DMS53 (cell line): ENCODE measurements at places on chromosomes 4 and X.
A peak's percentile ranks its signal among the peaks of the same experiment; 100 is the strongest.

DNA sequence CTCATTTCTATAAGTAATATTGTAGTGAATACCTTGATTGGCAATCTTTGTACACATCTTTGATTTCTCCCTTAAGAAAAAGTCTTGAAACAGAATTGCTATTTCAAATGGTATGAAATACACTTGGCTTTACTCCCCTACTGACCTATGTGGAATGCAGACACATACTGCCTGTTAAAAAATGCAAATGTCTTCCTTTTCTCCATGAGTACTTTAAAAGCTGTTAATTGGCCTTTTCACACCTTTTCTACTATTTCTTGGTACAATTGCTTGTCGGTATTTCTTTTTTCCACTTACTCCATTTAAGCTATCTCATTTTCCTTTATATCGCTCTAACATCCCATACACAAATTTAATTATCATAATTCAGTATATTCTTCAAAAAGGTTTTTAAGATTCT lies 87.2 kb downstream of the FRYL start:
- DNase-seq = no peak

- no peak for DNase-seq
Observed at GRCh38 chr4:13504374-13504773, 20.2 kb upstream of the RAB28 start.

GRCh38 chr4:163591614-163592020 lies 97.1 kb downstream of the TMA16 start:
- DNase-seq = peak; percentile 25

- no peak for DNase-seq
Observed at GRCh38 chr4:13524504-13525243, 19.6 kb downstream of the NKX3-2 start.

DNA sequence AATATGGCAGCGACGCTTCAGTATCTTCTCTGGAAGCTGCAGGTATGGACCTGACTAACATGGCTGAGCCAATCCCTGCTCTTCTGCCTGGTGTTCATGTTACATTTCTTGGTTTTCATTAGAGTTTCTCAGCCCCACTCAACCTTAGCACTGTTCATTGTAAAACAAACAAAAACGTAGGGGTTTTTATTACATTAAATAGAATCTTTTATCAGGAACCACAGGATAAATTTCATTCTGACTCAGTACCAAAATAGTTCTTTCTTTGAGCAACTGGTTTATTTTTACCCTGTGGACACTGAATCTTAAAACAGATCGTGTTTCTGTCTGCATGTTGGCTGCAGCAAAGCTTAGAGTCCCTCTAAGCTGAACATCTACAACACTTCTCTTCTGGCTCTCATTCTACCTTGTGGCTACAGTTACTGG lies 27.1 kb downstream of the FHIP1A start:
- DNase-seq = no peak

DNA sequence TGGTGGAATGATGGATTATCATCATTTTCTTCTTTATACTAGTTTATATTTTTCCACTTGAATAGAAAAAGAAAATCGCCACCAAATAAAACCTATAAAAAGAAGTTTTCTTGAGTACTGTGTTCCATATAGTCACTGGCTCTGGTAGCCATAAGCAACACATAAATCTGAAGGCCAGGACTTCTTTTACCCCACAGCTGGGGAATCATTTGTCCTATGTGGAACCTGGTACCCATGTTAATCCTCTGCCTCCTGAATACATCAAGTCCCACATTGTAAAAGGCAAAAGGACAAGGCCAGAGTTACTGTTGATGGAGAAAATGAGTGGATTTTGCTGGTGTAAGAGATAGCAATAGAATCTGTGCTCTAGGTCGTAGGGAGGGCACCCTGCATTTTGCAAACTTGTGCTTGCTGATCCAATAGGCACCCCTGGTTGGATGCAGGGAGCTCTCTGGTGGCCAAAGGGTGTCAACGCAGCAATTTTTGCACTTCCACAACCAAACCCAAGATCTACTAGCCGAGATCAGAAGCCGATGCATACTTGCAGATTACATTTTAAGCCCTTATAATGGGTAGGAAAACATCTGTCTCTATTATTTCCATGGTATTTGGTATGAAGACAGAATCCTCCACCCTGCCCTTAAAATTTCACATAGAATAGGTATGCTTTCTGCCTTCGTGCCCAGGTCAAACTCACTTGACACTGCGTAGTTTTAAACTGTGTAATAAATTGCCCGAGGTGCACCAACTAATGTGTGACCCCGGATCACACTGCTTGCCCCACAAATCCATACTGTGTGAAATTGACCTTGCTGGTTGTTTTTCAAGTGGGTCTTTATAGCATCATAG lies 146.2 kb upstream of the SCML1 start:
- peak; percentile 79 for DNase-seq

DNA sequence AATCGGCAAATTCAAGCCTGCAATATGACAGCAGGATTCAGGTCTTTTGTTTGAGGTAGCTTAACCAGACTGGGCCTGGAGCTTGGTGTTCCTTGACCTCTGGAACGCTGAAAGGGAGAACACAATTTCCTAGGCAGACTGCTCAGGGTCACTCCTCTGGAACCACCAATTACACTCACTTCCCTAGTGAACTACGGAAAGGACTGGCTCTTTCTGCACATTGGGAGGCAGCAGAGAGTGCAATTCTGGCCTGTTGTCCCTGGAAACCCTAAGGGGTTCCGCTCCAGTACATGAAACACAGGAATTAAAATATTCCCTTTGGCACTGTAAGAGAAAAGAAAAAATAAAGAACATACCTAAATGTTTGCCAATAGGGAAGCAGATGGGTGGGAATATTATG lies 58.6 kb downstream of the GPC3 start:
- DNase-seq = no peak

DNA sequence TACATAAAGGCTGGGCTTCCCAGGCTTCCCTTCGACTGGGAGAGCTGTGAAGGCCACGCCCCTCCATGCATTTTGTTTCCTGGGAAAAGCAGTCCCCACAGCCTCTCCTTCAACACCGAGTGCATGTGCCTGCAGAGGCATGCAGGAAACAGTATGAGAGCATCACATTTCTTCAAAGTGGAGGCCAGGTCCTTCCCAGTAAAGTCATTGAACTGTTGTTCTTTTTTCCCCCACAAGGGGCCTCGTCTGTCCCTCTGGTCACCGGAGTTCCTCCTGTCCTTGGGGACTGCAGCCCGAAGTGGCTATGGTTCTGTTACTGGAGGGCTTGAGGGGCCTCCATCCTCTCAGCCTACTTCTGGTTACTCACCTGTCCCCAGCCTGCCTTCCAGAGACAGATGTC lies 56.0 kb downstream of the RAI2 start:
- DNase-seq = peak; percentile 22

DNA sequence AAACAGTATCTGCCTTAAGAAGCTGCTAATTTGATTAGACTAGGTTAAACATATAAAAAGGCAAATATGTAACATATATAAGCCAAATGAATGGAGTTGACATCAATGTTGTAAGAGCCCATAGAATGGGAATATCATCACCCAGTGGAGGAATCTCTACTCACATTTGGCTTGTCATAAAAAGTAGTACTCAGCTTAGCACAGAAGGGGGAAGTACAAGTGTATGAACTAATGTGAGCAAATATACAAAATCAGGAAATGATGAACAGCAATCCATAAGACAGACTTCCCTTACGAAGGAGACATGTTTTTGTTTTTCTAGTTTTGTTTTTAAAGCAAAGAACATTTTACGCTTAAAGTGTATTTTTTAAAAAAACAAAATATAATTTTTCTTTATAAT lies 74.9 kb downstream of the MAB21L2 start:
- DNase-seq = no peak

DNA sequence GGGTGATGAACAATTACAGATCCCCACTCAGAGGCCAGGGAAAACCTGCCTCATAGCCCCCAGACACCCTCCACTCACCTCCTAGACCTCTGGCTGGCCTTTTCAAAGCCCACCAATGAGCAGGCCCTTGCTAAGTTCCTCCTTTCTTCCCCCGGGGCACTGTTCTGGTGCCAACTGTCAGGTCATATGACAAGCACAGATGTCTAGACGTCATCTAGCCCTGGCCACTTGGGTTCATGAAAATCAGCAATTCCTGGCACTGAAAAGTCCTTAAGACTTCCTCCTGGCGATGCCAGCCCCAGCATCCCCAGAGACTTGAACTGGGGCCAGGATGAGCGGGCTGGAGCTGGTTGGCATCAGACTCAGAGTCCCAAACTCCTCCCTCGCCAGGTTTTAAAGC lies 115.6 kb upstream of the NALF2 start:
- no peak for DNase-seq

GRCh38 chr4:143337600-143338287 lies 1.1 kb downstream of the GAB1 start:
- DNase-seq = no peak
